ENCODE measurements at places on chromosomes 7 and 10. TPM values are rescaled to one million over a fixed set of nuclear protein-coding genes. Genes with fewer than 3 reads are reported as not detected.

The ZPBP gene
- polyA plus RNA-seq, result 0.19 TPM

The ATRNL1 gene
- 38.8 TPM for polyA plus RNA-seq

The MOGAT3 gene
- polyA plus RNA-seq, result 0.69 TPM

The GHRHR gene
- 0.23 TPM for polyA plus RNA-seq

The STEAP1B gene
- polyA plus RNA-seq, result 2.0 TPM

The DEPP1 gene
- polyA plus RNA-seq, result 7.2 TPM

The KCND2 gene
- 1.5 TPM for polyA plus RNA-seq

The A1CF gene
- 7.4 TPM for polyA plus RNA-seq

The WIPF3 gene
- 2.5 TPM for polyA plus RNA-seq

The CCDC3 gene
- 13.3 TPM for polyA plus RNA-seq

The TNS3 gene
- polyA plus RNA-seq, result 91.0 TPM

The CHRM2 gene
- polyA plus RNA-seq, result 2.2 TPM

The DNAJC1 gene
- polyA plus RNA-seq, result 31.7 TPM

The SPDYE16 gene
- 0.97 TPM for polyA plus RNA-seq

The HSPA12A gene
- 49.7 TPM for polyA plus RNA-seq

The NEUROD6 gene
- not detected for polyA plus RNA-seq

The SAMD9 gene
- polyA plus RNA-seq, result 5.4 TPM

The CPA1 gene
- polyA plus RNA-seq, result 3.1 TPM

Data from left renal pelvis (tissue), 4 donors.